ENCODE measurements at places on chromosomes 5 and 9.

DNA sequence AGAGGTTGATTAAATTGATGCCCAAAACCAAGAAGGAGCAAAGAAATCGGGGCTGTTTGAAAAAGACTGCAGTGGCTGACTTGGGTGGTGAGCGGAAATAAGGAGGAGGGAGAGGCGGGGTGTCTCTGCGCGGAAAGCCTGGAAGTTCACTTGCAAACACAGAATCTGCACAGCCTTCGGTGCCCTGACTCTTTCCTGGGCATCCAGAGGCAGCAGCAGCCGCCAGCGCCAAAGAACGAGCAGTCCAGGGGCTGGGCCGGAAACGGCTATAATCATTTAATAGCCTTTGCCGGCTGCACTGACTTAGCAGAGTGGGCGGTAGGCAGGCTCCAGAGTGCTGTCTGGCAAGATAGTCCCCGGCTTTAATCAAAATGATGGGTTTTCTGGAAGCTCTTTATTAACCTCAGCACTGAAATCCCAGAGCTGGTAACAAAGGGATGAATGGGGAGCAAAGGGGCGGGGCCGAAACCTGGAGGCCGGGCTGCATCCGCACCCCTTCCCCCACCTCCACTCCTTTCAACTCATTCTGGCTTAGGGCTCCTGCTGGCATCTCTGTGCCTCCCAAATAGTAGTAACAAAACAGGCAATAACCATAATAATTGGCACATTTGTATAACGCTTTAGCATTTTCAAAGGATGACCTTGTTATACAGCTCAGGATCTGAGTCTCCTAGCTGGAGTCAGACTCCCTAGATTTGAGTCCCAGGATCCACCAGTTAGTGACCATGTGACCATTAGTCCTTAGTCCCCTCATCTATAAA lies 35.7 kb downstream of the PCDHAC2 start:
- no peak for DNase-seq

- no peak for DNase-seq
Measured at GRCh38 chr9:99746406-99746805, 75.3 kb upstream of the NR4A3 start.

- no peak for DNase-seq
Measured at GRCh38 chr5:125085797-125086505, 339.5 kb upstream of the ZNF608 start.

DNA sequence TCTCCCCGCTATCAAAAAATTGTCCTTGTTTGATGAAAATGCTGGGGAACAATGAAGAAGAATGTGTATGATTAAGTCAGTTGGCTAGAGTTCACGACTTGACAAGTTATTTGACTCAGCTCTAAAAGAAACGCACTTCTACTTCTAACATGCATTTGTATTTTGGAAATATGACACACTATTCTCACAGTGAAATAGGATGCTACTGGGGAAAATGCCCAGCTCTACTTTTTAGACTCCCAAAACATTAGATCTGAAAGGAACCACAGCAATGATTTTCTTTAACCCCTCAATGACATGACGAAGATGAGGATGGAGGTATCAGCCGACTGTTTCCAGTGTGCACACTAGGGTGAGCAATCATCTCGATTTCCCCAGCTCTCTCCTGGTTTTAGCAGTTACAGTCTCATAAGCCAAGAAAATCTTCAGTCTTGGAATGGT lies 83.6 kb upstream of the PCSK1 start:
- DNase-seq, result no peak

DNA sequence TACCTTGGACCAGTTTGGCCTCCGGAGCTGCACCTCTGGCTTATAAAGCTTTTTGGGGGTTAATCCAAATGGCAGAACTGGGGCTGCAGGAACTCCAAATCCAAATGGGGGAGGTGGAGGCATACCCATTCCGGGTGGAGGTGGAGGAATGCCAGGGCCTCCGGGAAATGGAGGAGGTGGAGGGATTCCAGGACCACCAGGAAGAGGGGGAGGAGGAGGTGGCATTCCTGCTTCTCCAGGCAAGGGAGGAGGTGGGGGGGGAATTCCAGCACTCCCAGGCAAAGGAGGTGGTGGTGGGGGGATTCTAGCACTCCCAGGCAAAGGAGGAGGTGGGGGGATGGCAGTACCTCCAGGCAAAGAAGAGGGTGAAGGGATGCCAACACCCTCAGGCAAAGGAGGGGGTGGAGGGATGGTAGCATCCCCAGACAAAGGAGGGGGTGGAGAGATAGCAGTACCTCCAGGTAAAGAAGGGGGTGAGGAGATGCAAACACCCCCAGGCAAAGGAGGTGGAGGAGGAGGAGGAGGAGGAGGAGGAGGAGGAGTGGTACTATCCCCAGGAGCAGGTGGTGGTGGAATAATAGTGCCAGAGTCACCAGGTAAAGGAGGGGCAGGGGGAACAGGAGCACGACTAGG lies 45.2 kb downstream of the DIAPH1 start:
- DNase-seq, result no peak

GRCh38 chr9:124596172-124596839 lies 89.1 kb upstream of the NR5A1 start:
- no peak for DNase-seq

DNA sequence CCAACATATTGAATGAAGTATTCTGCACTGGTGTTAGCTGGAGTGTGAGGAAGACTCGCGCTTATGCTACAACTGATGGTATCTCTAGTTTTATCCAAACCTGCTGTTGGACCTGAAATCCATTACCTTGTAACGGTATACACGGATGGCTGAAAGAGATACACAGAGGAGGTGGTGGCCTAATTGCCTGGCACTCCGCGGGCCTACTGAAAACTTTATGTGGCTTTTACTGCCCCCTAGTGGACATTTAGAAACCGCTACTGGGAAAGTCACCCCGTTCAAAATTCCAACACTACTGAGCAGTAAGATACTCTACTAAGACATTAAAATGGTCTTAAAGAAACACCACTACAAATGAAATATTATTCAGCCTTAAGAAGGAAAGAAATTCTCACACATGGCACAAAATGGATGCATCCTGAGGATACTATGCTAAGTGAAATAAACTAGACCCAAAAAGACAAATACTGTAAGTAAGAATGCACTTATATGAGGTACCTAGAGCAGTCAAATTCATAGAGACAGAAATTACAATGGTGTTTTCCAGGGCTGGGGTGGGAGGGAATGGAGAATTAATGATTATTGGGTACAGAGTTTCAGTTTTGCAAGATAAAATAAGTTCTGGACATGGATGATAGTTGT lies 100.4 kb downstream of the TTLL11 start:
- peak; percentile 55 for DNase-seq

- no peak for DNase-seq
Measured at GRCh38 chr5:113358696-113359095, 76.1 kb downstream of the TSSK1B start.

DNA sequence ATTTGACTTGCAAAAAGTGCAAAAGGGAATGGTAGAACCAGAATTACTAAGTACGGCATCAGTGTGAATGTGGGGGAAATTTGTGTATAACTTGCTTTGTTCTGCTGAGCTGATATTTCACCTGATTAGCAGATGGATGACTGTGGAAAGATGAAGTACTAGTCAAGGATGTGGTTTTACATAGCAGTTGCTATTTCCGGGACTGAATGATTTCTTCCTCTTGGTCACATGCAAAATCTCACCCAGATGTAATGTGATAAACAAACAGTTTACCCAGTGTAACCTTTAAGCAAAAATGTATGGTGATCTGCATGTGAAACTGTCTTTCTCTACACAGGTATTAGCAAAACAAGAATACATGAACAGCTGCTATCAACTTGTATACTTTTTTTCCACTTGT lies 46.1 kb downstream of the DCP2 start:
- no peak for DNase-seq

- DNase-seq, result no peak
Measured at GRCh38 chr9:118609355-118610044, 759.7 kb downstream of the BRINP1 start.

DNA sequence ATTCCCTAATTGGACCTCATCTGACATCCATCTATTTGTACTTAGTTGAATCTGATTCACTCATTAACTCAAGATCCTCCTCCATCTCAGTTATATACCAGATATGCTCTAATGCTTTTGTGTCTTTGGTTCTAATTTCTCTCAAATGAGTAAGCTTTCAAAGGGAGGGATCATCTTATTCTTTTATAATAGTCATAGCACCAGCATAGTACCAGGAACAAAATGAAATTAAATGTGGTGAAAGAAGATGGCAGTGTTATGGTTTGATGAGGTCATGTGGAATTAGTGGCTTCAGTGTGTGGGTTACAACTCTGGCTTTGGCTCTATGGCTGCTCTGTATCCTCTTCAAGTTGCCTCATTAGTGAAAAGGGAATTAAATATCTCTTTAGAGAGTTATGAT lies 32.5 kb upstream of the ZNF366 start:
- DNase-seq, result no peak

DNA sequence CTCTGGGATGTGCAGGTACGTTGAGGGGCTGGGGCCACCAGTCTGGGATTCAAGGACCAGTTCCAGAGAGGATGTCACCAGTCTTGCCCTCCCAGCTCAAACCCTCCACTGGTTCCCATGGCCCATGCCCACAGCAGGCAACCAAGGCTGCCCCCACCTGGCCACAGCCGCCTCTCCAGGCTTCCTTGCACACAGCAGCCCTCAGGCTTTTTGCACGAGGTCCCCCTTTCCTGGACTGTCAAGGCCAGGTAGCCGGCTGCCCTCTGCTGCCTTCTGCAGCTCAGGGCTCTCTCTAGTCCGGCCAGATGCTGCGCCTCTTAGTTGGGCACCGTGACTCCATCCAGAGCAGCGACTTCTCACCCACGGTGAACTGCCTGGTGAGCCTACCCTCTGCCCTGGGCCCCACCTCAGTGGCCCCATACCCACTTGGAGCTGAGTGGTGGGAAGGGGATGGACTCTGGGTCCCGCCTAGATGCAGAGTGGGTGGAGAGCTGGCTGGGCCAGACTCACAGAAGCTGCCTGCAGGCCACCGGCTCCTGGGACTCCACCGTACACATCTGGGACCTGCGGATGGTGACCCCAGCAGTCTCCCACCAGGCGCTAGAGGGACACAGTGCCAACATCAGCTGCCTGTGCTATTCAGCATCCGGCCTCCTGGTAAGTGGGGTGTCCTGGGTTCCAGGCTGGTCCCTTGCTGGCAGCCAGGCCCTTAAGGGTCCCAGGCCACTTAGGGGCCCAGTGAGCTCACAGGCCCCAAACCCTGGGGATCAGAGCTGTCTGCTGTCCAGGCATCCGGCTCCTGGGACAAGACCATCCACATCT lies 2.9 kb downstream of the WDR38 start:
- no peak for DNase-seq

DNA sequence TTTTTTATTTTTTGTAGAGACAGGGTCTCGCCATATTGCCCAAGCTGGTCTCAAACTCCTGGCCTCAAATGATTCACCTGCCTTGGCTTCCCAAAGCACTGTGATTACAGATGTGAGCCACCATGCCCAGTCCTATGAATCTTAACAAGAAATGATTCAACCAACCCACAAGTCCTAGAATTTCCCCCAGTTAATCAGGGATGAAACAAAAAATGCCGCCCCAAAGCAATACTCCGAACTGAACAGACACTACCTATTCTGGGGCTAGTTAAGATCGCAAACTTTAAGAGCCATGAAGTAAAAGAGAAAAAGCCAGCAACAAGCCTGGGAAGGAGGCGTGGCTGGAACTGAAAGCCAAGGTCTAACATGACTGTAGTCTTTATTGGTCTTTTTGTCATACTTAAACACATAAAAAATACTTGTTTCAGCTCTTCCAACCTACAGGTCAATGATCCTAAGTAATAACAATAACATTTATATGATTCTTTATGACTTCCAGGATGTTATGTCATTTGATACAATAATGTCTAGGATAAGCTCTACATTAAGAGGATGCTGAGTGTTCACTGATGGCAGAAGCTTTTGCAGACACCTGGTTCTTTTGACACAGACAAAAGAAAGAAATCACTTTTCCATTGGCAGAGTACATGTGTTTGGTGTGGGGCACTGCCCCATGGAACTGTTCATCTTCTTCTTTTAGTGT lies 361.1 kb upstream of the TLE4 start:
- DNase-seq, result no peak

DNA sequence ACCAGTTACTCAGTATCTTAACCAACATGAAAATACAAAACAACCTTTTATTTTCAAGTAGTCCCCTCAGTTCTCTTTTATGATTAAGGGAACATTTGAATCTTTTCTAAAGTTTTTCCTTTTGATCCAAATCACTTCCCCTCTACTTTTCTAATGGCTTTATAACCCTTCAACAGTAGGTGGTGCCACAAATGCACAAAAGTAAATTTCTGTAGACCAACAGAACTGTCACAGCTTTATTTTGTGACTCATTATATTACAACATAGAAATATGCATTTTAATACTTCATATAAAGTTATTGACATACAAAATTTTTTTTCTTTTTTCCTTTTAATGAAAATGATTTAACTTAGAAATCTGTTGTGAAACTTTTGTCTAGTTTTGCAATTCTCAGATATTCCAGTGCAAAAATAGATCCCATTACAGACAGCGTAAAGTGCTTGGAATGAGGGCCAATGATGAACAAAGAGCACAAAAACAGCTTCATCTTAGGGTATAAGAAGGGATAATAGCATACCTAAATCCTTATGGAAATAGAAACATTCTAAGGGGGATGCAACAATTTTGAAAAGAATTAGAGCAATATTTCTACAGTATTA lies 17.0 kb downstream of the NIPSNAP3B start:
- no peak for DNase-seq

DNA sequence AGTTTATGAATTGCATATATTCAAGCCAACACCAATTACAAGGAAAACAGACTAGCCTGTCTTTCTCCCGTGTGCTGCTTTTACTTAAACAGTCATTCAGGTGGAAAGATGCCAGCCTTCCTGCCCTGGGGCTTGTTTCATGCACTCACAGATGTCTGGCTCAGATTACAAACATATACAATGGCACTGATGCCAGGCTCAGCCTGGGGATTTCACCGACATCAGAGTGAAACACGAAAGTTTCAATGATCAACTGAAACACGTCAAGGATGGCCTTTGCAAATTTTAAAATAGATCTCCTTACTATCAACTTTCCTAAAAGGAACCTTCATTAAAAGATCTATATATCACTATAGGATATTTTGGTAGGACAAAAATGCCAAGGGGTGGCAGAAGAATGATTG lies 1576.5 kb downstream of the EFNA5 start:
- no peak for DNase-seq

GRCh38 chr5:94870511-94871183 lies 252.2 kb downstream of the SLF1 start:
- no peak for DNase-seq

- no peak for DNase-seq
Measured at GRCh38 chr9:15642369-15642962, 89.6 kb downstream of the CCDC171 start.

- no peak for DNase-seq
Measured at GRCh38 chr5:73786043-73786831, 160.2 kb downstream of the ARHGEF28 start.

All from activated CD4-positive, alpha-beta memory T cell treated with anti-CD3 and anti-CD28 coated beads, Interleukin-2, amount 10 ng/mL, durations not matched to agents 7 days and 5 days (primary cell).